ENCODE measurements at places on chromosomes 16 and 17. TPM values are rescaled to one million over a fixed set of nuclear protein-coding genes. Genes with fewer than 3 reads are reported as not detected.

The PTX4 gene
- not detected for total RNA-seq

The LPCAT2 gene
- 173 TPM for total RNA-seq

The HS3ST3B1 gene
- 14.7 TPM for total RNA-seq

The TNFSF13 gene
- 3.0 TPM for total RNA-seq

The IL17C gene
- total RNA-seq = not detected

The STAT5A gene
- total RNA-seq = 1.7 TPM

The CDH5 gene
- total RNA-seq = not detected

The TIMM22 gene
- total RNA-seq = 17.2 TPM

The VAC14 gene
- total RNA-seq = 62.9 TPM

The GLOD4 gene
- 73.8 TPM for total RNA-seq

The RBFOX1 gene
- total RNA-seq = not detected

The ABCC11 gene
- 0.50 TPM for total RNA-seq

The APOBR gene
- total RNA-seq = under 0.01 TPM

The CD300E gene
- total RNA-seq = not detected

The OR4D2 gene
- not detected for total RNA-seq

The TBC1D3E gene
- not detected for total RNA-seq

The CLDN7 gene
- total RNA-seq = 57.8 TPM

The CIITA gene
- 0.35 TPM for total RNA-seq

The LSM12 gene
- 79.2 TPM for total RNA-seq

The PTGES3L gene
- 1.6 TPM for total RNA-seq

The DYNLRB2 gene
- not detected for total RNA-seq

The TBX6 gene
- not detected for total RNA-seq

The ZFP3 gene
- total RNA-seq = 0.09 TPM

The DNAH17 gene
- not detected for total RNA-seq

The MFAP4 gene
- 0.33 TPM for total RNA-seq

The ABCC3 gene
- total RNA-seq = 113 TPM

The CCL13 gene
- total RNA-seq = not detected

The ABCC12 gene
- total RNA-seq = not detected

The SLC38A8 gene
- not detected for total RNA-seq

The DNAAF1 gene
- 0.17 TPM for total RNA-seq

The PDE6G gene
- 0.17 TPM for total RNA-seq

The HOXB1 gene
- not detected for total RNA-seq

The GP1BA gene
- total RNA-seq = not detected

The CD19 gene
- total RNA-seq = not detected

The PAQR4 gene
- 6.8 TPM for total RNA-seq

The FTO gene
- 155 TPM for total RNA-seq

The NPIPB4 gene
- total RNA-seq = 42.2 TPM

All from mammary epithelial cell (primary cell).